ENCODE measurements at places on chromosomes 3 and 15.
A peak's percentile ranks its signal among the peaks of the same experiment; 100 is the strongest.

- DNase-seq: no peak
Observed at GRCh38 chr3:4351164-4351855, 48.1 kb downstream of the SETMAR start.

DNA sequence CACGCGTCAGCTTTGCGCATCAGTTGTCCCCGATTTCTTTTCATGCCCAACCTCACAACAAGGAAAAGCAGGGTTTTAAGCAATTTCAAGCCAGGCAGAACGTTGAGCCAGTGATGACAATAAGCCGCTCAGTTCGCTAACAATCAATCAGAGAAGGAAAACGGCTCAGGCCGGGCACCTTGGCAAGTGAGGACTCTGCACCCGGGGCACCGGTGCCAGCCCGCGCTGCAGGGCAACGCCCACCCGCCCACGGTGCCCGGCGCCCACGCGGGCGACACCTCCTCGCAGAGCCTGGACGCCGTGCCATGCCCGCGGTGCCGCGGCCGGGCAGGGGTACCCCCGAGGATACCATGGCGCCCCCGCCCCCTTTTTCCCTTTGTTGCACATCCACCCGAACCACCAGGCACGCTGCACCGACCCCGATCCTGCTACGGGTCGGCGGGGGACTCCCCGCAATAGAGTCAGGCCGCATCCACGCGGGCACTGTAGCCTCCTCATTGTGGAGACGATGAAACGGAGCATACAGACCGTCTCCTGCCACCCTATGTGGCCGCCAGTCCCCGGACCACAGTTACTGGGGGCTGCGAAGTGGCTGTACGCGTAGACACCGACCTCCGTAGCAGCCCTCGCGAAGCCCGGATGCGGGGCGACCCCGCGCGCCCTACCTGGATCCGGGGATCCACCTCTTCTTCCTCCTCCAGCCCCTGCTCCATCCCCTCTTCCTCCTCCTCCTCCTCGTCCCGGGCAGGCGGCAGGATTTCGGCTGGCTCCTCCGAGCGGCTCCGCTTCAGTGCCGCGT, 581 bp downstream of the SH3BP5 start:
- no peak for DNase-seq

DNA sequence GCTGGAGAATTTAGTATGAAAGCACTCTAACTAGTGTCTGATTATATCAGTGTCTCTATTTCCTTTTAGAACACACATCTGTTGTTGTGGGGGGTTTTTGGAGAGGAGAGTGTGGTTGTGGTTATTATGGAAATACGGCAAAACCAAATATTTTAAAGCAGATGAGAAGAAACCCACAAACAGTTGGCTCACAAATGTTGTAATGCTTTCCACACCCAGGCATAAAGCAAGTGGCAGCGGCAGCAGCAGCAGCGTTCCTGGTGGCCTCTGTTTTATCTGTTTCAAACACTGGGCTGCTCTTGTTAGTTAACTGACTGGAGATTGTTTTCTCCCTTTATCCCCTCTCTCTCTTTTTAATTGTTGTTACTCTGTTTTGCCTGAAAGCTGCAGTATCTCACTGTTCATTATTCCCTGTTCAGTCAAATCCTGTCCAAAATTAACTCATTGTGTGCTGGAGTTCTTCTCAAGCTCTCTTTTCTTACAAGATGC, 1045.5 kb upstream of the NR2F2 start:
- DNase-seq: peak; percentile 8

- no peak for DNase-seq
Observed at GRCh38 chr3:111954228-111954990, 24.4 kb upstream of the ABHD10 start.

DNA sequence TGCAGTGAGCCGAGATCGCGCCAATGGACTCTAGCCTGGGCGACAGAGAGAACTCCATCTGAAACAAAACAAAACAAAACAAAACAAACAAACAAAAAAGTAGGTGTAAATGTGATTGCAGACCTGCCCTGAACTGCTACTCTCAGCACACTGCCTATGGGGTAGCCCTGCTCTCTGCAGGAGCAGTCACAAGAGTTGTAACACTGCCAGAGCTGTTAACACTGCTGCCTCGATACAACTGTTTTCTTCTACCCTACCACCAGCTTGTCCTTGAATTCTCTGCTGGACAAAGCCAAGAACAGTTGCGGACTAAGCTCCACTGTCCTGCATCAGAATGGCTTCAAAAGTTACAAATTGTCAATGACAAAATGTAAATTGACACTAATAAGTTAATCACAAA, 89.3 kb downstream of the ALCAM start:
- DNase-seq: no peak

GRCh38 chr15:93321881-93322282, 232.9 kb upstream of the RGMA start:
- no peak for DNase-seq

- peak; percentile 50 for DNase-seq
Observed at GRCh38 chr15:34708422-34708821, 46.4 kb downstream of the GJD2 start.

GRCh38 chr3:154144825-154145465, 23.8 kb downstream of the ARHGEF26 start:
- DNase-seq: no peak

DNA sequence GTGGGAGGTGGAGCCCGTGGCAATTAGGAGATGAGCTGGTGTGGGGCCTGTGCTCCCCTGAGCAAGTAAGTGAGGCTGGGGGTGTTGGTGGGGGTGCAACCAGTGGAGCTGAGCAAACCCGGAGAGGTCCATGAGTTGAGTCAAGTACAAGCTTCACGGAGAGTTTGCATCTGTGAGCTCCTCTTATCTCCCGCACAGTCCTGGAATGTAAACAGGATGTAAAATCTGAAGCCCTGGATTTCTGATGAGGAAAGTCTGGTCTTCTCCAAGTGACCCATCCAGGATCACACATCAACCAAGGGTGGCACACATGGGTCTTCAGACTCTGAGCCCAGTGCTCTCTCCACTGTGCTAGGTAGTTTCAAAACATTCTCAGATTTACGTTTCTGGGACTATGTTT, 67.8 kb downstream of the LSM3 start:
- DNase-seq: no peak

DNA sequence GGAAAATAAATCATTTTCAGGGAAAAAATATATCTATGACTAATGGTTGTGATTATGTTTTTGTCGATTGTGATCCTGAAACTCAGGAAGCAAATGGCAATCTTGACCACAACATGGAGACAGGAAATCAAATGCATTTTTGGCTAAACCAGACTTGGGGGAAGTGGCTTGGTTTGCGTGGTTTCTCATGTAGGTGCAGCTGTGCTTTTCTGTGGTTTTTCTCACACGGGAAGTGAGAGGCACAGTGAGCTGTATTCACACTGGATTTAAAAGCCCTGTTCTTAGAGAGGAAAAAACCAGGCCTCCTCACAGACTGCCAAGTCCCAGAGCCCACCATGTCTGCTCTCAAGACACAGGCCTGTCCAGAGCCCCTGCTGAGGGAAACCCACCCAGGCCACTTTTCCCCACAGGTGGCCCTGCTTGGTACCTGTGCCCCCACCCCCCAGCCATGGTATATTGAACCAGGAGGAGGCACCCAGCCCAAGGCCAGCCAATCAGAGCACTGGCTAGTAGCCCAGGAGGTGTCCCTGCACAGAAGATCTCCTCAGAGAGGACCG, 46.1 kb downstream of the BTD start:
- DNase-seq: no peak

- DNase-seq: no peak
Observed at GRCh38 chr3:82474711-82475110, 713.3 kb upstream of the GBE1 start.

DNA sequence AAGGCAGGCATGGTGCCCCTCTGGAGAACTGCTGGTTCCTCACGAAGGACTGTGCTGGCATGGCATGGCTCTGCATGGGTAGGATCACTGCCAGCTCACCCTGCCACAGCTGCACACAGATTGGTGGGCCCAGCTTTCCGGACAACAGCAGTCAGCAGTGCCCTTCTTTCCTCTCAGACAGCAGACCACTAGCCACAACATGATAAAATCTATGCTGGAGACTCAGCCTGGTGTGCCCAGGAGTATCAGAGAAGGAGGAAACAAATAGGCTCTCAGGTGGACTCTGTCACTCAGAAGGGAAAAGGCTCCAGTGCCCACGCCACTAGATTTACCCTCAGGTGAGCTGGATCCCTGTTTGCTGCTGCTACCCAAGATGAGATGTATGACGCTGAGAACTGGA, 4.9 kb downstream of the NMNAT3 start:
- DNase-seq: no peak

- peak; percentile 50 for DNase-seq
Observed at GRCh38 chr15:63198371-63199250, 9.2 kb downstream of the RAB8B start.

DNA sequence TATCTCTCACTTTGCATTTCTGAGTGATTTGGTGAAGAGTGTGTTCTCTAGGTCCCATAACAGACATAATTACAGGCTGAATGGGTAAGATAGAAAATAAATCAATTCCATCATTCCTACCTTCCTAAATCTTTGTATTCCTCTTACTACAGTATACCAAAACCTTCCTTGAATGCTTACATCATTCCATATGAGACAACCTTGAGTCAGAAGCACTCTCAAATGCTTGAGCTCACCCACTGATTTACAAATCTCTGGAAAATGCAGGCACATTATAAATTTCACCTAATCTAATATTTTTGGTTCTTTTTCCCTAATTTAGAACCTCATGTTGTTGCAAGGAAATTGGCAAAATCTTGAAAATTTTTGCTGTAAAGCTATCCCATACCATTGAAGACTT, 239.1 kb downstream of the CBLB start:
- DNase-seq: no peak

- DNase-seq: no peak
Observed at GRCh38 chr3:51063053-51063452, 322.0 kb upstream of the MANF start.

GRCh38 chr3:34444137-34444536, 645.7 kb downstream of the PDCD6IP start:
- no peak for DNase-seq

DNA sequence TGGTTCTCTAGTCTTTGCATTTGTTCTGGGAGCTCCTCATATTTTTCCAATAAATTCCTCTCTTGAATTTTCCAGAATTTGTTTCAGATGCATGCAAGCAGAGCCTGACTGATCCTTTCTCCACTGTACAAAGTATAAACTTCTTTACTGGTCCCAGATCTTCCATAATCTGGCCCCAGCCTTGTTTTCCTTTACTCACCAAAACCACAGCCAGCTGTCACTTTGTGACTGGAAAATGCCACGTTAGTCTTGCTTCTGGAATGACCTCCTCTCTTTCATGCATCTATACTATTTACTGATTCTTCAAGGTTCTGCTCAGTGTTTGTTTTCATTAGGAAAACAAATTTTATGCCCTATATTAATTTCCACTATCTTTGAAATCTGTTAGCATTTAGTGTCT, 60.4 kb upstream of the SPPL2A start:
- DNase-seq: no peak

GRCh38 chr3:134659391-134660045, 8.7 kb upstream of the KY start:
- DNase-seq: no peak

DNA sequence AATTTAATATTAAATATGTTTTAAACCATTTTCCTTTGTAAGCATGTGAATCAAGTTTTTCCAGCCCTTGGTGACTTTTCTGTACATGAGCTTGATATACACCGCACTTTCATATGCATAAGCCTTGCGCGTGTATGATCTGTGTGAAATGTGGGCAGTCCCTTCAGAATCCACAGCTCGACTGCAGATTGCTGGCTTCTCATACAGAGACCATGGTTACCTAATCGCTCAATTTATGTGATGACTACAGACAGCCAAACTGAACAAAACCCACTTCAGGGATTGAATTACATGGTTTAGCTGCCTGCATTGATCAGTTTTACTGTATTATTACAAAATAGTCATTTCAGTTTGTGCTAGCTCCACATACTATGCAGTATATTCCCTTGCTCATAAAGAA, 212.3 kb upstream of the NECTIN3 start:
- DNase-seq: peak; percentile 29

- DNase-seq: no peak
Observed at GRCh38 chr3:53274938-53275605, 19.2 kb upstream of the TKT start.

DNA sequence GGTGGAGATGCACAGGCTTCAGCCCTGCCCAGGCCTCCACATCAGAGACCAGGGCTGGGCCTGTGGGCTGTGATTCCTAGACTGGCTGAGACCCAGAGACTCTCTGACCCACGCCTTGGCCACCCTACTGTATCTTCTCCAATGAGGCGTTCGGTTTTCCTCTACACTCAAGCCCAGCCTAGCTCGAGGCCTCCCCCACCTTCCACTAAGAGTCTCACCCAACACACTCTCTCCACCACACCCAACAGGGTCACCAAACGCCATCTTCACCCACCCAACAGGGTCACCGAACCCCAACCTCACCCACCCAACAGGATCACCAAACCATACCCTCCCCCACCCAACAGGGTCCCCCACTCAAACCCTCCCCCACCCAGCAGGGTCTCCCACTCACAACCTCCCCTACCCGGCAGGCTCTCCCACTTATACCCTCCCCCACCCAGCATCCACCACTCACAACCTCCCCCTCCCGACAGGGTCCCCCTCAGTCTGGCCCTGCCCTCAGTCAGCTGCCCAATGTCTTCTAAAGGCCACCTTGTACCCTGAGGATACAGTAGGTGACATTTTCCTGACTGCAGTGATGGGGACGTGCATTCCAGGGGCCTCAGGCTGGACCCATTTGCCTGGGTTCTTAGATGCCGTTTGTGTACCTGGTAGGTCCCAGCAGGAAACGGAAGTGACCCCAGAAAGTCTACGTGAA, 20.4 kb downstream of the CFAP100 start:
- no peak for DNase-seq

DNA sequence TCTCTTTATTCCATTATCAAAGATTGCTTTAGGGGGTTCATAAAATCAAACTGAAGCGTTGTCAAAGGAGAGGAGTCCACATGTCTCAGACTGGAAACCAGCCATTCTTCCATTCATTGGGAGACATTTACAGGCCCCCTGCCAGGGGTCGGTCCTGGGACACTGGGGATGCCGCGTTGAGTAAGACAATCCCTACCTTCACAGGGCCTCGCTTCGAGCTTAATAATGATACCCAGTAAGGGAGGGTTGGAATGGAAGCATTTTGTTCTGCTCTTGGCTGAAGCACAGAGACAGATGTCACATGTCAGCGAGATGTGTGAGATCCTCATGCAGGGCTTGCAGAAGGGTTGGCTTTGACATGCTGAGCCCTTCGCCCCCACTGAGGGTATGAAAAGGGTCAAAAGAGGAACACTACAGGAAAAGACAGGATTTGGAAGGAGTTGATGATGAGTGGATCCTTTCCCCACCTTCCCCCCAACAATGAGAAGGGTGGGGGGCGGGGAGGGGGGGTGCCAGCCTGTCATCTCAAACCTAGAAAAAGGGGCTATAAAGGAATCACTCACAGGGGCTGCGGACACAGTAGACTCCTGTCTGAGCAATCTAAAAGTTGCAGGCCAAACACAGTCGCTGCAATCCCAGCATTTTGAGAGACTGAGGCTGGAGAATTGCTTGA, 25.6 kb upstream of the ARL8B start:
- no peak for DNase-seq

GRCh38 chr15:24861014-24861690, 93.6 kb upstream of the SNRPN start:
- no peak for DNase-seq

GRCh38 chr15:48866141-48866563, 11.8 kb upstream of the EID1 start:
- DNase-seq: no peak

- DNase-seq: no peak
Observed at GRCh38 chr3:46030626-46031025, 3.3 kb upstream of the XCR1 start.

Measured in NCI-H1105 treated with DMSO at 0.1 percent for 48 hours (cell line).